Stimulated activated CD4-positive, alpha-beta T cell treated with anti-CD3 and anti-CD28 coated beads, Interleukin-15, amount 100 ng/mL, for 24 hours (primary cell): ENCODE measurements at places on chromosomes 5 and 9.

DNA sequence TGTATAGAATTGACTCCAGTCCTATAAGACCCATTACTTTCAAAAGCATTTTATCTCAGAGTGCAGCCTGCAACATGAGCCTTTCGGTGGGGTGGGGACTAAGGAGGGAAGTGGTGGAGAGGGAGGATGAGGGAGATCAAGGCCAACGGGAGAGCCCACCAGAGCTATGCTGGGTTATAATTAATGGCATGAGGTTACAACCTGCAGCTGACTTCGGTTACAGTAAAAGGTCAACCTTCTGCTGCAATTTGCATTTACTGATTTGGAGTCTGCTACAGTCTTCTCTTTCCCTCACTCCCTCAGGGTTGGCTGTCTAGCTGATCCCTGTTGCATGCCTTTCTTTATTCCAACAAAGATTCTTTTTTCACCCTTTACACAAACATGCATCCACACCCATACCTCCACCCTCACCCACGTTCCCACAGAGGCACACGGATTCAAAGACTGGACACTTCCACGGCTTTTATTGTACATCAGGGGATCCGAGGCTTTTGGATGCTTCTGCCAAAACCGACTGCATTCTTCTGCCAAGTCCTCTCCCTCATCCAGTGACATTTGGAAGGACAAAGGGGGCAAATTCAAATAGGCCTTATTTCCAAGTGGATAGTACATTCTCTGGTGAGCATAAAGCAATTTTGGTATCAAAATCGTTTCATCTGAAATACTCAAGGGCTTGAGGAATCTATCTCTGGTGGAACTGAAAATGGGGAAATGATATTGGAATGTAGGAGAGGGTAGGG, 381.2 kb downstream of the NFIB start:
- DNase-seq = no peak

DNA sequence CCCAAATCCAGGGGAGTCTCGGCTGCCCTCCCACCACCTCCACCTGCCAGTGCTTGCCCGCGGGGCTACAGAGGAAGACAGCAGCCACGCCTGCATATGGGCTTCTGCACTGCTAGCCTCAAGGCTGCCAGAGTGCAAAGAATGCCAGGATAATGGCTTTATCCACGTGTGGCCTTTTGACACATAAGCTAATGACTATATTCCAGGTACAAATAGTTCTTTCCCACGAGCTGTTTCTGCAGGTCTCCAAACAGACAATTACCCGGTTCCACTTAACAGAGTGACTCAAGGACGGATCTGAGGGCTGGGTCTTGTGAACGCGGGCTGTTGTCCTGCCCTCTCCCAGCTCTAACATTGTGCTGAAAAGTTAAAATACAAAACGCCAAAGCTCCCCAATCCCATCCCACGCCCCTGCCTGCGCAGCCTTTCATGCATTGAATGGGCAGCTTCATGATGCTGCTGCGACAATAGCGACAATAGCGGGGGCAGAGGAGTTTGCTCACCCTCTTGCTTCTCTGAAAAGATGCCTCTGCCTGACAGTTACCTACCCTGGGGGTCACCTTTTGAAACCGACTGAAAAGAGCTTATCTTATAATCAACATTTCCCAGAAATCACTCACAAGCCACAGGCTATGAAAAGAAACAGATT, 39.1 kb upstream of the MSH3 start:
- no peak for DNase-seq

DNA sequence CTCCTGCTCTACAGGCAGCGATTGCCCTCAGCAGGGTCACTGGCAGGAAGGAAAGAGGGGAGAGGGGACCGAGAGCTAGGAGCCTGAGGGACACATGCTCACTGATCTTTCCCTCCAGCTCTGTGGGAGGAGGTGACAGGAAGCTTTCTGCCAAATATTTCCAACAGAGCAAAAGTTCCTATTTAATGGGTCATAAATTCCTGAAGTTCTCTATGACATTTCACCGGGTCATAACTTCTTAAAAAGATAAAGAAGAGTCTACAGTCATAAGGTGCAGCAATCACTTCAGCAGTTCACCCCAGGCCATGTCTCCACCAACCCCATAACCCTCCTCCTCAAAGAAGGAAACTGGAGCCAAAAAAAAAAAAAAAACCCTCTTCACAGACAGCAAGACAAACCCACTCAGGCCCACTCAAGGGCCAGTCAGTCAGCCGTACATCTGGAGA, 481.1 kb downstream of the NR2F1-AS1 start:
- DNase-seq = no peak

- no peak for DNase-seq
Observed at GRCh38 chr9:107972346-107972745, 482.8 kb upstream of the KLF4 start.

DNA sequence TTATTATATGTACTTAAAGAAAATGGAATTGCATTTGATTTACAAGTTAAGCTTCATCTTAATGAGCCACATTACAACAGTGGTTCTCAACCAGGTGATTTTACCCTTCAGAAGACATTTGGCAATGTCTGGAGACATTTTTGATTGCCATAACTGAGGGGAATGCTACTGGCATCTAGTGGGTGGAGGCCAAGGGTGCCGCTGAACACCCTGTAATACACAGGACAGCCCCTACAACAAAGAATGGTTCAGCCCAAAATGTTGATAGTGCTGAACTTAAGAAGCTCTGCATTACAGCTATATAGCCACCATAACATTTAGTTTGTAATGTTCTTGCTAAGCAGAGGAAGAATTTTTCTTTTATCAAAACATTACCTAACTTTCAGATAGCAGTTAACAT, 103.1 kb downstream of the PAM start:
- no peak for DNase-seq

GRCh38 chr9:12854221-12854620, 79.4 kb downstream of the LURAP1L start:
- no peak for DNase-seq

GRCh38 chr5:137604348-137605095, 105.4 kb upstream of the SPOCK1 start:
- DNase-seq = no peak

DNA sequence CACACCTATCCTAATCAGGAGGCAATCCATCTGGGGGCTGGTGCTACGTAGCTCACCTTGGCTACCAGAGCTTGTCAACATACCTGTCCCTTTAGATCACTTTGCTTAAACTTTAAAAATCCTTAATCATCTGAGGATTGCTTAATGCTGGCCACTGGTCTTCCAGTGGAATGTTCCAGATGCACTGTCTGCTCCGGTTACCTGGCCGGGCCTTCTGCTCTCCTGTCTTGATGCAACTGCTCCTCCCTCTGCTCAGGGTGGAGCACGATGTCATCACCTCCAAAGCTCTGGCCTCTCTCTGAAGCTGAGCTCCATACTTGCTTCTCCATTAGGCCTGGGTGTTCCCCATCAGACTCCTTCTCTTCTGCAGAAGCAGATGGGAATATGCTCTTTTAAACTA, 106.5 kb upstream of the OTULINL start:
- DNase-seq = no peak

GRCh38 chr5:159091596-159092331, 8.0 kb downstream of the EBF1 start:
- DNase-seq = no peak
